Activated CD8-positive, alpha-beta memory T cell treated with anti-CD3 and anti-CD28 coated beads, Interleukin-2, amount 10 ng/mL, durations not matched to agents 7 days and 5 days (primary cell): ENCODE measurements at places on chromosomes 1 and 21.

DNA sequence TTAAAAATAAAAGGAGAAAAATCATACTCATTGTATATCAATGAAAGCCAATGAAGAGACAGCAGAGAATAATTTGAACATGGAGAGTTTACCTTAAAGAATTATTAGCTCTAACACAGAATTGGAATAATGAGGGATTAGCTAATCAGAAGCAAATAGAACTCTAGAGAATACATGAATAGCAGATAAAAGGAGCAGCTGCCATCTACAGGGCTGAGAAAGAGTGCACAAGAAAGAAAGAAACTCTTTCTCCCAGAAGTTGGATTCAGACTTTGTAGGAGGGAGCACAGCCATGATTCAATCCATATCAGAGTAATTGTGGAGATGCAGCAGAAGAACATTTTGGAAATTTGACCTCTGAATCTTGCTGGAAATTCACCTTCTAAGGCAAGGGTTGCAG, 1171.2 kb downstream of the PLA2G4A start:
- no peak overlapping the region for H3K4me3 ChIP-seq
- H3K36me3 ChIP-seq: no peaks in the 10 kb centered on the region
- H3K4me1 ChIP-seq: no peaks in the 10 kb centered on the region
- no peaks in the 10 kb centered on the region for H3K27me3 ChIP-seq
- DNase-seq: no peak

GRCh38 chr1:94697839-94698238, 122.3 kb upstream of the SLC44A3 start:
- H3K27me3 ChIP-seq: peaks cover 8% of the 10 kb centered on the region
- no peaks in the 10 kb centered on the region for H3K36me3 ChIP-seq
- H3K27ac ChIP-seq: no peak overlapping the region
- no peak overlapping the region for H3K4me3 ChIP-seq
- DNase-seq: no peak

- peak overlapping the region; percentile 94 for H3K27ac ChIP-seq
- no peaks in the 10 kb centered on the region for H3K27me3 ChIP-seq
- peaks cover 15% of the 10 kb centered on the region for H3K36me3 ChIP-seq
- DNase-seq: peak; percentile 93
- H3K4me3 ChIP-seq: peak overlapping the region; percentile 48
Observed at GRCh38 chr1:185559684-185560331, 174.4 kb upstream of the HMCN1 start.

DNA sequence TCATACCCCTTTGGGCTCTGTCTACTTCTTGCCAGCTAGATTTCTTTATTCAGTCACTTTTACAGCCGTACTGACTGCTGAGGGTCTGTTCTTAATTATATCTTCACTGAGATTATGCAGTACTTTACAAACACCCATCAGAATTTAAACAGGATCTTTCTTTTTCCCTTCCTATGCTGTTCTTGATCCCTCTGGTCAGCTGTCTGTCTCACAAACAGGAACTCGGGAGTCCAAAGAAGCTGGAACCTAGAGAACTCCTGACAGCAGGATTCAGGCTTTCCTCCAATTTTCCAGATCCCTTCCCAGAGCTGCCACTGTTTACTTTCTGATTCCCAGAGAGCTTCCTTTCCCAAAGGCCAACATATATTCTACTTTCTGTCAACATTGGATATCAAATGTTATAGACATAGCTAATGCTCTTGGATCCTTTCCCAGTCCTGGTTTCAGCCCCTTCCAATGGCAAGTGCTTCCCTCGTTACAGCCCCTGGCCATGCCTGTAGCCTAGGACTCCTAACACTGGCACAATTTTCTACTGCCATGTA, 59.5 kb downstream of the ATP2B4 start:
- H3K4me3 ChIP-seq: no peak overlapping the region
- peak overlapping the region; percentile 44 for H3K27ac ChIP-seq
- DNase-seq: no peak

DNA sequence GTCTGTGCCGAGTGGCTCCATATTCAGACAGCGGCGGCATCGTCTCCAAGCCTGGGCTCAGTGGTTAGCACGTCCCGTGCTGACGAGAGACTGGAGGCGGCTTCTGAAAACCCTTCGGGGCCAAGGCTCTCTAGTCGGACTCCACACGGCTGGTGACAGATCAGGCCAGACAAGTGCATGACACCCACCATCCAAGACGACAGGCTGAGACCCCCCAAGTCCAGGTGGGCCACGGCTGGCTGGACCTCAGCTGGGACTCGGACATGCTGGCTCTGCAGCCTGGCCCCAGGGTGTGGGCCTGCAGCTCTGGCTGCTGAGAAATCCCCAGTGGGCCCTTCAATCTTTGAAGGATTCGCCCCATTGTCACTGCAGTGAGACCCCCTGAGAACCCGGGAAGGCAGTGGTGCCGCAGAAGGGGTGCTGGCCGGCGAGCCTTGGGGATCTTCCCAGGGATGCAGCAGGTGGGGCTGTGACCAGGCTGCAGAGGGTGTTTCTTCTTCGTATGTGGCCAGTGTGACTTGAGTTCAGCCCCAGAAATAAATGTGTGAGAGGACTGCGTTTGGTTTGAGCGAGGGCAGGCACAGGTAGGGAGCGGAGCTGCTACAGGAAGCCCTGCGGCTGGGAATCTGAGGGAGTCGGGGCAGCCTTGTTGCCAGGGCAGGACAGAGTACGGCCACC, 15.9 kb upstream of the SLC19A1 start:
- H3K27me3 ChIP-seq: peaks cover 18% of the 10 kb centered on the region
- H3K27ac ChIP-seq: no peak overlapping the region
- peaks cover 6% of the 10 kb centered on the region for H3K4me1 ChIP-seq
- no peaks in the 10 kb centered on the region for H3K36me3 ChIP-seq

DNA sequence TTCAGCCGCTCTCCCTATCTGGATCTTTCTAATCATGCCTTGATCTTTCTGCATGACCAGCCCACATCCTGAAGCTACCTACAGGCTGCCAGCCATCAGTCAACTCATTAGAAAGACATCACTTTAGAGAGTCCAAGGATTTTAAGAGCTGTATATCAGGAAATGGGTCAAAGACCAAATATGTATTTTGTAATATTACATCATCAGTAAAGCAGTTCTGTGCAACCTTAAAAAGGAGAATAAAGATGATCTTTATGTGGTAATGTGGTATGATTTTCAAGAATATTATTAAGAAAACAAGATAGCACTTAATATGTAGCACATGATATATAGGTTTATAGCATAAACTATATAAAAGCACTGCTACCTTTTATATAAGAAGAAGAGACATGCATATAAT, 47.6 kb downstream of the SLC30A7 start:
- H3K27me3 ChIP-seq: peaks cover 3% of the 10 kb centered on the region
- H3K4me1 ChIP-seq: peaks cover 40% of the 10 kb centered on the region
- H3K36me3 ChIP-seq: peaks cover 84% of the 10 kb centered on the region
- DNase-seq: no peak

- H3K4me3 ChIP-seq: no peak overlapping the region
- no peak for DNase-seq
- peaks cover 10% of the 10 kb centered on the region for H3K4me1 ChIP-seq
- H3K27ac ChIP-seq: no peak overlapping the region
- H3K27me3 ChIP-seq: no peaks in the 10 kb centered on the region
Observed at GRCh38 chr1:145796753-145797152, 27.1 kb downstream of the RNF115 start.

DNA sequence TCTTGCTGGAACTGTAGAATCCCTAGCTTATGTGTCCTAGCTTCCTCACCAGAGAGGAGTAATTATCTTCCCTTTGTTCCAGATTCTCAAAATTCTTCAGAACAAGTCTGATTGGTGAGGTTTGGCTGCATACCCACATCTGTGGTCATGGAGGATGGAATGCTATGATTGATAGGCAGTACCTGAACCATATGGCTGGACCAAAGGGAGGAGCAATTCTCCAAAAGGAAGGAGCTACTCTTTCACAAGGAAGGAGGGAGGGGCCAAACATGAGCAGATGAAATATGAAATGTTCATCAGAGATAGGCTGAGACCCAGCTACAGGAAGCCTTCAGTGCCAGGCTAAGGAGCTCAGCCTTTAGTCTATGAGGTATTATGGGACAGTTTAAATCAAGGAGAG, 5.0 kb upstream of the RNF19B start:
- no peak for DNase-seq
- peaks cover 40% of the 10 kb centered on the region for H3K4me1 ChIP-seq
- H3K27ac ChIP-seq: no peak overlapping the region
- peaks cover 22% of the 10 kb centered on the region for H3K27me3 ChIP-seq
- H3K36me3 ChIP-seq: peaks cover 5% of the 10 kb centered on the region

DNA sequence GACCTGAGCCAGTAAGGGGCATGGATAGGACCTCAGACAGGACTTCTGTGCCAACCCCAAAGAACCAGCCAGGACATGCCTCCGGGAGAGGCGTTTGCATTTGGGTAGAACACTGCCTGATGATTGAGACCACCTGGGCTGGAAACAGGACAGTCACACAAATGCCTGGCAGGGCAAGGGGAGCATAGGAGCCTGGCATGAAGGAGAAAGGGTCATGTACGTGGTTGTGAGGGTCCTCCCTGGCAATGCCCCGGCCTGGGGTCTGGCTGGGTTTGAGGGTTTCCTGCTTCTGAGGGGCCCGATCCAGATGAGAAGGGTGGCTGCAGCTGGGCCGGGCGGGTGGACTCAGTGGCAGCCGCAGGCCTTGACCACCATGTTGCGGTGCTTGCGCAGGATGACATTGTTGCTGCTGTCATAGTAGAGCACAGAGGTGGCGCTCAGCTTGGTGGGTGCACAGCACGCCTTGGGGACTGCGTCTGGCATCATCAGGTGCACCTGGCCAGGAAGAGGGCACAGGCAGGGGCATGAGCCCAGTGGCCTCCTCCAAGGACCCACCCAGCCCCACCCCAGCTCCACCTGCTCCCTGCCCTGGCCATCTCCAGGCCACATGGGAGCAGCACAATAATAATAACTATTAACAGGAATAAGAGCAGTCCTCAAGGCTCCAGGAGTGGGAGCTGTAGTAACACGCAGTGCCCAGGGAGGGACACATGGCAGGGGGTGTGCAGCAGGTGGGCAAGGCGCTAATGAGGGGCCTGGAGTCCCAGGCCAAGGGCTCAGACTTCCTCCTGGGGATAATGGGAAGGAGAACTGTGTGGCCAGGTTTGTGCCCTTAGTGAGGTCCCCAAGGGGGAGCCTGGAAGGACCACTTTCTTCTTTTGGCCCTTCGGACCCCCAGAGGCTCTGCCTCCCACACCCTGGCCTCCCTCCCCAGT, 10.8 kb downstream of the OXCT2 start:
- H3K4me3 ChIP-seq: no peak overlapping the region
- peaks cover 7% of the 10 kb centered on the region for H3K36me3 ChIP-seq
- H3K4me1 ChIP-seq: no peaks in the 10 kb centered on the region
- H3K27me3 ChIP-seq: no peaks in the 10 kb centered on the region

DNA sequence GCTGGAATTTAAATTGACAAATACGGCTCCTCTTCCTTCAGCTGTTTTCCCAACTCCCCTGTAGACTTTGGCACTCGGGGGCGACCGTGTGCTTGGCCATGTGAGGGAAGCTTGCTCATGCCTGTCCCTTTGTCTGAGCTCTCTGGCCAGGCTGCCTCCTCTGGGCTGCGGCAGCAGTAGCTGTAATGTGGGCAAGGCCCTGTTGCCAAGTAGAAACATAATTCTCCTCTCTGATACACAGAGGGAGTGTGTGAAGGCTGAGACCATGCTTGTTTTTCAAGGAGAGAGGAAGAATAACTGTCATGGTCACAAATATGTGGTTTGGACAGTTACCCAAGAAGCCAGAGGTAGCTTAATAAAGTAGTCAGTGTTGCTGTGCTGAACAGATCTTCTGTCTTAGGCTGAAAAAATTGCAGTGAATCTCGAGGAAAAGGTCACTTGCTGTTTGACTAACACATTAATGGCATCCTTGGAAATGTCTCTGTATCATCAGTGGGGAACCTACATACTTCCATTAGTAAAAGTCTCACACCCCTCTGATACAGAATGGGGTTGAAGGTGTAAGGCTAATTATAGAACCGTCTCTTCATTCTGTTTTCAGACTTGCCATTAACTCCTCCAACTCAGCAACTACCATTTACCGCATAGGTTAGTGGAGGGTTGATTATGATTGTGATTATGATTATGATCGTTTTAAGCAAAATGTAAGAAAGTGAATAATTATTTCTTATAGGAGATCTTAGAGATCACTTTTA, 94.6 kb downstream of the TGFB2 start:
- no peaks in the 10 kb centered on the region for H3K4me1 ChIP-seq
- no peak overlapping the region for H3K27ac ChIP-seq
- H3K27me3 ChIP-seq: peaks cover 3% of the 10 kb centered on the region
- no peak for DNase-seq

DNA sequence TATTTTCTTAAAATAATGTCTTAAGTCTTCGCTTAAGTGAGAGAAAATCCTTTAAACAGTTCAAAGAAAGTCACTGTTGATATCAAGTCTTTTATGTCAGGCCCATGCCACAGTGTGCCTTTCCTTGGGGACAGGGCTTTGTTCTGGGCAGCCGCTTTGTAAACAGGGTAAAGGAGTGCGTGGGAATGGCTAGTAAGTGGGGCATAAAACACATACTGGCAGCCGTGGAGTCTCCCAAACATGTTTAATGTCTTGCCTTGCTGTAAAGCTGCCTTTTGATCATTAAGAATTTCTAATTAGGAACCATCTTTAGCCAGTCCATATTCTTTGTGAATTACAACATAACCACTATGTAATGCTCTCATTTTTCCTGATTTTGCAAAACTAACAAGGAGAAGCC, 99.7 kb downstream of the PHTF1 start:
- H3K27me3 ChIP-seq: no peaks in the 10 kb centered on the region
- no peaks in the 10 kb centered on the region for H3K36me3 ChIP-seq
- no peak overlapping the region for H3K27ac ChIP-seq
- H3K4me3 ChIP-seq: no peak overlapping the region
- no peak for DNase-seq
- no peaks in the 10 kb centered on the region for H3K4me1 ChIP-seq

DNA sequence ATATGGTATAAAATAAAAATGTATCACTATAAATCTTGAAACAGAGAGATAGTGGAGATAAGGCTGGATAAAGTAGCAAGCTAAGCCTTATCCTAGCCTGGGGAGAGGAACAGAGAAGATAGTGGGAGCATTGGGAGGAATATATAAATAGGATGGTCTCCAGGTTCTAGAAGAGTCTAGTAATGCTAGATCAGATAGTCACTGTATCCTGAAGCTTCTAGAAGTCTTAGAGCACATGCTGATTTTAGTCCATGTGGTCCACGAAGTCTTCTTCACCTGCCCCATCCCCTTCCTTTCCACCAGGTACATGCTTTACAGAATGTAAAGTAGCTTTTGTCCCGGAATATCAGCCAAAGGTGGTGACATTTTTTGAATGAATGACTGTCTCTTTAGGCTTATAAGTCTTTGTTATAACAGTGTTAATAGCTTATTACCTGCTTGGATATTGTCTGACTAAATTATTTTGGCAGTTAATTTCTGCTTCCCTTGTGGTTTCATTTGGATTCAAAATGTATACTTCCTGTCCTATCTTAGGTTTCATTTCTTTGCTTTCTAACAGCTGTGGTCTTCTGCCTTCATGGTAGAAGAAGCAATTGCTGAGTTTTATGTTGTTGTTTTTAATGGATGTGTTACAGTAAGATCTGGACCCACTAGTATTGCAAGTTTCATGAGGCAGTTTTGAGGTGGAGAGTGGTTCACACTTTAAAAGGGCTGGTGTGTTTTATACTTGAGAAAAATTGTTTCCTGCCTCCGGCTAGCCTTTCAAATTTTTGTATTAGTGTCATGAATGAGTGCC, 5.9 kb downstream of the SMG7 start:
- peaks cover 31% of the 10 kb centered on the region for H3K36me3 ChIP-seq
- peak overlapping the region; percentile 72 for H3K4me3 ChIP-seq
- no peaks in the 10 kb centered on the region for H3K27me3 ChIP-seq
- no peak for DNase-seq
